ENCODE measurements at places on chromosomes 12 and 14.

GRCh38 chr14:83255015-83255726 lies 1721.5 kb upstream of the SEL1L start:
- DNase-seq = no peak

DNA sequence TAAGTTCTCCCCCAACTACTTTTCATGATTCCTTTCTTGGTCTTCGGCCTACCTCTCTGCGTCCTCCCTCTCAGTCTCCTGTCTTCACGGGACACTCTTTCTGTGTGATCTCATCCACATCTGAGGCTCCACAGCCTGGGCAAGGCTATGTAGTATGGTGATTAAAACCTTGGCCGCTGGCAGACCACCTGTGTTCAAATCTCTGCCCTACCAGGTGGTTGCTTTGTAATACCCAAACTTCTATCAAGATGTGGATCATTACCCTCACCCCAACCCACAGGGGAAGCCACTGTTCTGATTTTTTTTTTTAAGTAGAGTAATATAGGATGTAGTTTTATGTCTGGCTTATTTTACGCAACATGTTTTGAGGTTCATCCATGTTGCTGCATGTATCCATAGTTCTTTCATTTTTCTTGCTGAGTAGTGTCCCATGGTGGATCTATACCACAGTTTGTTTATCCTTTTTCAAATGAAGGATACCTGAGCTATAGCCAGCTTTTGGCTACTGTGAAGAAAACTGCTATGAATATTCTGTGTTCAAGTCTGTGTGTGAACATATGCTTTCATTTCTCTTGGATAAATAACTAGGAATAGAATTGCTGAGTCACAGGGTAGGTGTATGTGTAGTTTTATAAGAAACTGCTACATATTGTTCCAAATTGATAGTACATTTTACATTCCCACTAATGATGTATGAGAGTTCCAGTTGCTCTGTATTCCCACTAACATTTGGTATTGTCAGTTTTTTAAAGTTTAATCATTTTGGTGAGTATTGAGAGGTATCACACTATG lies 8.3 kb upstream of the STAT6 start:
- no peak for DNase-seq

DNA sequence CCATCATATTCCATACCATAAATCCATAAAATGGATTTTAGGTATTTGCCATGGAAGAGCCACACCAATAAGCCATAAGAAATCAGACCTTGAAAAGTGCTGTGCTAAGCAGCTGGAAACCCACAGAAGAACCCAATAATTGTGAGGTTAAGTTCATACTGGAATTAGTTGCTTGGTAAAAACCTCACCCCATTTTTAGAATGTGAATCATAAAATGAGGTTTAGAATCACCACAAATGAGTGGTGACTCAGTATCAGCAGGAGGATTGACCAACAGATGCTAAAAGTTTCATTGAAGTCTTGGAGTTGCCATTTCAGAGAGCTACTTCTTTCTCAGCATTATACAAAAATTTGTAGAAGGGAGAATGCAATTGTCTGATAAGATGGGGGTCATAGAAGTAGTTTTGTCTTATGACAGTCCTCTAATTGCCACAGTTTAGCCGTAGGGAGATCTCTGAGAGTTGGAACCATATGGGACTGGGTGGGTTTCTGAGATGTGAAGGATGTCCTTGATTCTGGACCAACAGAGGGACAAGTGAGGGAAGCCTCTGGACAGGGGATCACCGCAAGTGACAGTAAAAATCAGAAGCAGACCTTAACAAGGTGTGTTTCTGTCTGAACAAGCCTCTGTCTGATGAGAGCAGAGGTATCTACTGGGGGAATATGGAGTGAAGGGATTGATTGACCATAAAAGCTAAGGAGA lies 1.4 kb upstream of the STON2 start:
- no peak for DNase-seq

GRCh38 chr14:49461529-49462401 lies 124.4 kb downstream of the RPS29 start:
- DNase-seq = peak; percentile 61

GRCh38 chr12:65561798-65562382 lies 262.4 kb upstream of the HMGA2 start:
- no peak for DNase-seq

- DNase-seq = peak; percentile 12
Observed at GRCh38 chr12:112837629-112838197, 46.2 kb downstream of the RPH3A start.

Data from NCI-H1092 treated with DMSO at 0.1 percent for 48 hours (cell line).